ENCODE measurements at places on chromosomes 6 and 20. TPM values are rescaled to one million over a fixed set of nuclear protein-coding genes. Genes with fewer than 3 reads are reported as not detected.

- no peak for DNase-seq
These were observed 47.8 kb upstream of the TOP1 start for GRCh38 chr20:40980828-40981310.

The BHLHE23 gene
- total RNA-seq: not detected

DNA sequence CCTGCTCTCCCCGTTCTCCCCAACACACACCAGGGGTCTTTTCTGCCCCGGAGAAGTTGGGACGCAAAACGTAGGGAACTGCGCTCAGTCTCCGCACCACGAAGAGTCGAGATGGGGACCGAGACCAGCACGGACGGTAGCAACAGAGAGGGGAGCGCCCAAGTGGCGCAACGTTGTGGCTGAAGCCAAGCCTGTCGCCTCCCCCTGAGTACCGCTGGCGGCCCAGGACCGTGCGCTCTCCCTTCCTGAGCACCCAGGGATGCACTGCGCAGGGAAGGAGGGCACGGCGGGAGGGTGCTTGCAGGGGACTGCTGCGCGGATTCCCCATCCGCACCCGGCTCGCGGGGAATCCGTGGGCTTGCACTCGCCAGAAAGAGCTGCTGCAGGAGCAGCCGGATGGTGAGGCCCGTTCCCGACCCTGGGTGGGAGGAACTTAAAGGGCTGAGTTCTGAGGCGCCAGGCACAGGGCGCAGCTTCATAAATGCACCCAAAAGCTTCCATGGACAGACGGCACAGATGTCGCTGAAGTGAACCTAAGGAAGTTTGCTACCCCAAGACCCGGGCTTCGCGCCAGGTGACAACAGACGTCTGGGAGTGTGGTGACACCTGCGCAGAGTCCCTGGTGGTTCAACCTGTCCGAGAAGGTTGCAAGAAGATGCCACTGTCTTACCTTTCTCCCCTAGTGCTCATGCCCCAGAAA lies 178.7 kb downstream of the TBXT start:
- no peak for DNase-seq

The CTCFL gene
- not detected for total RNA-seq

DNA sequence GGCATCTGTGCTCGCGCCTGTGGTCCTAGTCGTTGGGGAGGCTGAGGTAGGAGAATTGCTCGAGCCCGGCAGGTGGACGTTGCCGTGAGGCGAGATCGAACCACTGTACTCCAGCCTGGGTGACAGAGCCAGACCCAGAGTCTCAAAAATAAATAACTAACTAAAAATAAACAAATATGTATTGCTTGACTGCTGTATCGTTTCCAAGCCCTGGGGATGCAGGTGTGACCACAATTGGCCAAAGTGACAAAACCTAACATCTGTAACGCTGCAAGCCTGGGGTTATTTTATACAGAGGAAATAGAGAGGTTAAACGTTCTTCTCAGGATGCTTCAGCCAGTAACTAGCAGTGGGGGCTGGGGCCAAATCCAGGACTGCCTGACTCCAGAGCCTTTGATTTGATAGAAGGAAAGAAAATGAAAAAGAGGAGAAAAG lies 1.9 kb upstream of the SRSF3 start:
- DNase-seq: no peak

DNA sequence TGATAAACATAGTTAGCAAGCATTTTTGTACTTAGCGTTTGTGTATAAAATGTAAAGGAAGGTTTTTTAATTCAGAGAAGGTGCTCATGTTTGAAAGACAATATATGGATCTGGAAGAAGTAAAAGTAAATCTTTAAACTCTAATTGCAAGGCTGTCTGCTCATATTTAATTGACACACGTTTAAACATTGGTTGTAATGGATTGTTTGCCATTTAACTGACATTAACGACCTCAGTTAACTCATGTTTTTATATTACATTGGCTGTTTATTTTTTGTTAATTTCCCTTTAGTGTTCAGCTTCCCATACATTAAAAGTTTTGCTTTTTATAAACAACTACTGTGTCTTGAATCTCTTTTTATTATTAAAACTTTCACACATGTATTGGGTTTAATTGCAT lies 208.1 kb downstream of the ARID1B start:
- no peak for DNase-seq

The APOBEC2 gene
- not detected for total RNA-seq

- no peak for DNase-seq
These were observed 13.7 kb downstream of the MAS1 start for GRCh38 chr6:159904497-159904911.

DNA sequence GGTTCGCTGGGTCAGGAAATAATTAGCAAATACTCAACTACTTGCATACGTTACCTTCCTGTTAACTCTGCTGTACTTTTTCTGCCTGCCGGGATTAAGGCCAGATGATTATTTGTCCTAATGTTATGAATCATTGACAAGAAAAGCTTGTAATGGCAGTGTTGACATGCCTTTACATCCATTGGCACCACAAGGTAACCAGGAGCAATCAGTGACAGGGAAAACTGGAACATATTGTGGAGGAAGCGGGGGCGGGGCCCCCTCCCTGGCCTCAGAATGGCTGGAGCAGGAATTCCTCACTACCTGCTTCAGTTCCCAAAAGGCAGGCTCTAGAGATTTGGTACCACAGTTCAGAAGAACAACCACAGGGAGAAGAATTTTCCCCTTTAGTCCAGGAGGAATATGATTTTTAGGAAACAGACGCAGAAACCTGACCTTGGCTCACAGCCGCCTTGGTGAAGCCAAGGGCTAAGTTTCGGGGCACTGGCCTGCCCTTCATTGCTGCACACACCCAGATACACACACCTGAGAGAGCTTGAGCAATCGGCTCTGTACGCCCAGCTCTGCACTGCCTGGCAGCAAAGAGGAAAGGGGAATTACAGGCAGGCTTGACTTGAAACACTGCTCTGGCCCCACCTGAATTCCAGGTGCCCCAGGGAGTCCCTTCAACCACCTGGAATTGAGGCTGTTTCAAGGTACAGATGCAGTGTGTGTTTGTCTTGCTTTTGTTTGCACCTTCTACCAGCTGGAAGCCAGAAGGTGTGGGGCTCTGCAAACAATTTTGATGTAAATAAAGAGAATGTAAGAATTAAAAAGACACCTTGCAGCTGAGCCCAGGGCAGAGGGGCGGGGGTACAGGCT lies 89.8 kb downstream of the MYB start:
- no peak for DNase-seq

DNA sequence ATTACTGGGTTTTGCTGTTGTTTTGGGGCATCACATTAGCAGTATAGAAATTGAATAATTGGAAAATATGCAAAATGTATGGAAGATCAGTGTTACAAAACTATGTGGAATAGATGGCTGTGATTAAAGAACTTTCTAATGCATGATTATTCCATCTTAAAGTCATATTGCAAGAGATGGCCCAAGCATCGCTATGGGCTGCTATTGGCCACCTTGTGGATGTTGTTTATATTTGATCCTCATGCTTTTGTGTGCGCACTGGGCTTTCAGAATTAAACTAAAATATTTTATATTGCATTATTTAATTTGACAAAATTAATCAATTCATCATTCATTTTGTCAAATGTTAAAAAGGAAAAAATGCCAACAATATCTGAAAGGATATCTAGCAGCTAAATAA lies 16.1 kb upstream of the HMGN3 start:
- no peak for DNase-seq

GRCh38 chr20:29319725-29320124 lies 1937.7 kb upstream of the DEFB115 start:
- no peak for DNase-seq

The VGLL2 gene
- total RNA-seq: not detected

- DNase-seq: no peak
These were observed 67.5 kb downstream of the THEMIS start for GRCh38 chr6:127833336-127833735.

The EMILIN3 gene
- 34.7 TPM for total RNA-seq

The GRM1 gene
- 0.30 TPM for total RNA-seq

The FOXS1 gene
- 3.0 TPM for total RNA-seq

DNA sequence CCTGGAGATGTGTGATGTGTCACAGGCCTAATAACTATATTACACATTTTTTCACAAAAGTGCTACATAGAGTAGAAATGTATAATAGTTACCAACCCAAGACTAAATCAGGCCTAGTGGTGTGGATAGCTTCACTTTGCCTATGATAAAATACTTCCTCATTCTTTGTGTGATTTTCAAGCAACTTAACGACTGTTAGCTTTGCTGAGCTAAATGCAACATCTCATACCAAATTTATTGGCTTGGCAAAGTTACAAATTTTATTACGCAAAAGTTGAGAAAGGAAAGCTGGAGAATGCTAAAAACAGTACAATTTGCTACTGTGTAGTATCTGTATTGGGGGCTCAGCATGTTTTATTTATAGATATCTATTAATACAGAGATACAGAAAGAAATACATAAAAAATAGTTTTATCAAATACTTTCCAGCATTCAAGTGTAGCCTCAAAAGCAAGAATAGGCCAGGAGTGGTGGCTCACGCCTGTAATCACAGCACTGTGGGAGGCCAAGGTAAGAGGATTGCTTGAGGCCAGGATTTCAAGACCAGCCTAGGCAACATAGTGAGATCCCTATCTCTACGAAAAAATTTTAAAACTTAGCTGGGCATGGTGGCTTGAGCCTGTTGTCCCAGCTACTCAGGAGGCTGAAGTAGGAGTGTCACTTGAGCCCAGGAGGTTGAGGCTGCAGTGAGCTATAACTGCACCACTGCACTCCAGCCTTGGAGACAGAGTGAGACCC lies 3.6 kb upstream of the EDN1 start:
- no peak for DNase-seq

GRCh38 chr6:93789532-93789931 lies 370.2 kb upstream of the EPHA7 start:
- DNase-seq: no peak

DNA sequence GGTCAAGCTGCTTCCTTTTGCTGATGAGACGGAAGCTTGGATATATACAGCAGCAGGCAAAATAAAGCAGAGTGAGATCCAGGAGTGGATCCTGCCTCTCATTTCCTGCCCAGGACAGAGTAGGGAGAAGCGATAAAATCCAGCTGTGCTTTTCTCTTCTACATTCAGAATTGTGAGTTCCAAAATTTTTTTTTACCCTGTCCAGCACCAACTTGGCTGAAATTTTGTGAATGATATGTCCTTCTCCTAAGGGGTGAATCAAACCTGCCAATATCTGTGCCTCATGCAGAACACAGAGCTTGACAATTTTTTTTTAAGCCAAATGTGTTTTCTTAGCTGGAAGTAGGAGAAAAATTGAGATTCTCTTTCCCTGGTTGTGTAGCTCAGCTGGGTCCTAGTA lies 235.6 kb upstream of the CHD6 start:
- DNase-seq: no peak

DNA sequence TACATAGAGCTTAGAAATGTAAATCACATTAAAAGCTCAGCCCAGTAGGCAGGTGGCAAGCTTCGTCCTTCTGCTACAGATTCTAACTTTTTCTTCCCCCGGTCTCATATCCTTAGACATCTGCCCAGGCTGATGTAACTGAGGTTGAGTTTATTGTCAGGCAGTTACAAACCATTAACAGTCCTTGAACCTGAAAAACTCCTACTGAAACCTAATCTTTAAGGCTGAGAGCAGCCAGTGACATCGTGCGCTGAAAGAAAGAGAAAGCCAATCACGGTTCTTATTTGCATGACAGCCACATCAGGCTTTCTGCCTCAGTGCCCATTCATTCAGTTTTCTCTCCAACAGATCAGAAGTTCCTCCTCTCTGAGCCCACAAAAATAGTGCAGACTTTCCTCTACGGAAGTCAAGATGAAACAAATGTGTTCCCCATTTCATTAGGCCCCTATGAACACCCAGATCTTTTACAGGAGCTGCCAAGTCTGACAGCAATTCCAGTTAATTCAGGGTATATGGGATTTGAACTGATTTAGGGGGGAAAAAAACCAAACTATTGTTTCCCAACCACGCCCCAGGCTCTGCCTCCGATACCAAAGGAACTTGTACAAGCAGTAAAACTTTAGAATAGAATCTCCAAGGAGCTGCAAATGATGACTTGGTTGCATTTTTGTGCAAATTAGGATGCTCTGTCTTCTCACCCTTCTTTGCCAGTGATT lies at the start of gene NHSL1:
Gene NHSL1, minus strand, starts transcription at position 192 of the 716 bp plus-strand sequence. CDS start 204 bp downstream, outside the sequence.
- DNase-seq: no peak

DNA sequence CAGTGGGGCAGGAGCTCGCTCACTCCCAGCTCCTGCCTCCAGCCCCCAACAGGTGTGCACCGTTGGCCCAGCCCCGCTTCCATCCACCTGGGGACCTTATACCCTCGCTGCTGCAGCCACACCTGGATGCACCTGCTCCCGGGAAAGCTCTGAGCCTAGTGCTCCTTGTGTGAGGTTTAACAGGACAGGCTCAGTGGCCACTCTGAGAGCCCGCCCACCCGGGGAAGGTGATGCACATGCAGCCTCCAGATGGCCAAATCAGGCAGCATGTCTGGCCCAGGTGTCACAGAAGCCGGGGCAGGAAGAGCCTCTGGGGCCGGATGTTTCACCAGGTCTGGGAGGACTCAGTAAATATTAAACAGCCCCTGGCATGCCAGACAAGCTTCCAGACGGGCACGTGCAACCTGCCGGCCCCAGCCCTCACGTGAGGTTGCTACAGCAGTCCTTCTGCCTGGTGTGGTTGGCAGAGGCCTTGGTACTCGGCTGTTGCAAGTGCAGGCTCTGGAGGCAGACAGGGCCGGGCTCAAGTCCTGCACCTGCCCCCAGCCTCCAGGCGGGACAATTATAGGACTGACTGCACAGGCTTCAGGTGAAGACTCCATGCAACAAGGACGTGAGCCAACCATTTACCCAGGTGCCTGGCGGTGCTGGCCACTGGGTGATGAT lies 66.9 kb downstream of the RIPOR3 start:
- no peak for DNase-seq

The TFAP2D gene
- total RNA-seq: not detected

GRCh38 chr6:127096167-127096566 lies 22.3 kb upstream of the RSPO3 start:
- DNase-seq: no peak

The VEGFA gene
- total RNA-seq: 220 TPM

DNA sequence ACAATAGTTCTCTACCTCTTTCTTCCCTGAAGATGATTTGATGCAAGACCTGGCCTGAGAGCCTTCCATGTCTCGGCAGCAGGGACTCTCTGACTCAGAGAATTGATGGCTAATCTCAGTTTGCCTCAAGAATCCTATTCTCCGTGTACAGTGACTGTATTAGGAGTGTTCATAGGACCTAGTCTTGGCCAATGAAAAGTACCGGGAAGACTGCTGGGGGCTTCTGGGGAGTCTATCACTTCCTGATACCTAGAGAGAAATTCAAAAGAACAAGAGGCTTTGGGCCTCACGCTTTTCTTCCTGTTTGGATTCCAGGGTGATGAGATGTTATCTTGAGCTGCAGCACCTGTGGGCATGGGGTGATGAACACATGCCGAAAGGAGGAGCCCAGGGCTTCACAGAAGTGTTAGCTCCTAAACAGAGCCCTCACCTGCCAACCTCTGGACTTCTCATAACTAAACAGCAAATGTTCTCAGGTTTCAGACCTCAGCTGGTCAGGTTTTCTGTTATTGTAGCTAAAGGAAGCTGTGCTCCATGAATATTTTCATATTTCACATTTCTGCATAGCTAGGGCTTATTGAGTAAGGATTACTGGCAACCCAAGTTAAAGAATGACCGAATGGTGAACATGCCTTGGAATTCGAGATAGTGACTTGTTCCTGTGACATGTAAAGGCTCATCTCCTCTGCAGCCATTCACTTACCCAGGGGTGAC lies 323.1 kb upstream of the AGPAT4 start:
- DNase-seq: no peak

The SAMD10 gene
- 1.3 TPM for total RNA-seq

The ADTRP gene
- not detected for total RNA-seq

- DNase-seq: no peak
These were observed 234.7 kb downstream of the BTBD9 start for GRCh38 chr6:38404900-38405556.

The C20orf204 gene
- total RNA-seq: 6.3 TPM
